ENCODE measurements at places on chromosomes 7 and 10. TPM values are rescaled to one million over a fixed set of nuclear protein-coding genes. Genes with fewer than 3 reads are reported as not detected.

- no peak for DNase-seq
These were observed 4.2 kb downstream of the AUTS2 start for GRCh38 chr7:69602522-69602921.

GRCh38 chr7:36653008-36653662, 71.2 kb downstream of the AOAH start:
- DNase-seq: no peak

- DNase-seq: no peak
These were observed 244.8 kb upstream of the NFE2L3 start for GRCh38 chr7:25907214-25907613.

- DNase-seq: no peak
These were observed 25.9 kb downstream of the TBXAS1 start for GRCh38 chr7:139854803-139855497.

DNA sequence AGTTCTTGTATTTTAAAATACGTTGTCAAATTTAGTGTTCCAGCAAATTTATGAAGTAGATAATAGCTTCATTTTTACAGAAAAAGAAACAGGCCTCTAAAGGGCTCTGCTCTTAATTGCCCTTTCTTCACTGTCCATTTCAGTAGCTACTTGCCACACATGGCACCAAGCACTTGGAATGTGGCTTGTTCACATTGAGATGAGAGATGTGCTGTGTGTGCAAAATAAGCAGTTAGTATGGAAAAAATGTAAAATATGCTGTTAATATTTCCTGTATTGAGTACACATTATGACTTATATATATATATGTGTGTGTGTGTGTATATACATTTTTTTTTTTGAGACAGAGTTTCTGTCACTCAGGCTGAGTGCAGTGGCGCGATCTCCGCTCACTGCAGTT, 19.5 kb downstream of the RBM33 start:
- DNase-seq: no peak

DNA sequence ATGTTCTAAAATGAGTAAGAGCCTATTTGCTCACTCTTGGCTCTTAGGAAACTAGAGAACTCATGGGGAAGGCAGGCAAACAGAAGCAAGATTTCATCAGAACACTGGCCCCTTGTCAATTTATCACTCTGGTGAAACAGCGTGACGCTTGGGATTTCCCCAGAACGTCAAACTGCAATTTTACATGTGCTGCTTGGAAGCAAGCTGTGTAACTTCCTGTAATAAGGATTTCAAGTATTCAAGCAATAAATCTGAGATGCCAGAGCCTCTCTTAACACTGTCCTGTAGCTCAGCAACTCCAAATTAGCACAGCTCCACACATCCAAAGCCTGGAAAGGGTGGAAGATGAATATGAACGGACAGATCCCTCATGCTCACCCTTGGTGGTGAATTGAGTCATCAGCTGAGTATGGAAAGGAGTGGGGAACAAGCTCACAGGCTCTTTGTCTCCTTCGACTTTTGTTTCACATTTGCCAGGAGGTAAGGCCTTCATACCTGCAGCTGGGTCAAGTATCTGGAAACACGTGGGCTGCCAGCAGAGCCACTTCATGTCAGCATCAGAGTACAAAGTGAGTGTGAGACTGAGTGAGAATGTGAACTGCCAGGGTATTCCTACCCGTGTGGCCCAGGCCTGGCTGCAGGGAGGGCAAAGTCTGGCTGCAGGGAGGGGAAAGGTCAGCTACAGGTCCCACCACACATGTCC, 140.4 kb upstream of the NAMPT start:
- DNase-seq: peak; percentile 30

GRCh38 chr7:147539685-147540084, 1050.9 kb upstream of the C7orf33 start:
- no peak for DNase-seq

DNA sequence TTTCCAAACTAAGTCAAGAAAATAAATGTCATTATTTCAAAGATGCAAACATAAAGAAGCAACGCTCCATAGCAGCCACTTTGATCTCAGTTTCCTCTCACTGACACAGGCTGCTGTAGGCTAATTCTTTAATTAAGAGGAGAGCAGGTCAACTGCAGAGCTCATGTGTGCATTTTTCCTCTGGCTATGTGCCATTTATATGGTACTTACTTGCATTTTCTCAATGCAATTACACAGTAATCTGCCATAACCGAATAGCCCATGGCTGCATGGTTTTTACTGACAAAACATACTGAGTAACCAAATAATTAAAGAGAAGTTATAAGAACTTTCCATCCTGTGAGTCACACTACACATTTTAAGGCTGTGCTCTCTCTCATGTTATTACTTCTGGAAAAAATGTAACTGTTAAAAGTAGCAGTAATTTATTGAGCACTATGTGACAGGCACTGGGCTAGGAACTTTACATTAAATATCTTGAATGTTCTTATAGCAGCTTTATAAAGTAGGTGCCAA, 122.0 kb downstream of the ELAPOR2 start:
- no peak for DNase-seq

DNA sequence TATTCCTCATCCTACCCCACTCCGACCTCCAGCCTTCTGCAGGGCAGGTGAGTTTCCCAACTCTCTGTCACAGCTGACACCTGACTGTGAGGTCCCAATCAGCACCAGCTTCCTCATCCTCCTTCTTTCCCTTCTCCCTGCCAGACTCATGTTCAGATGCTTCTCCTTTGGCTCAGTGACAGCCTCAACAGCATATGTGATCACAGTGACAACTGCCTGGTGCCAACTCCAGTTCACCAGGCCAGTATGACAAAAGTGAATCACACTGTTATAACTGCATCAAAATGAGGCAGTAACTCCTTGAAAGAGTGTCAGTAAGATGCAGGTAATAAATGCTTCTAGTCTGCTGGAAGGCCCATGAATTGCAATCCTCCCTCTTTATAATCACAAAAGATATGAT, 46.8 kb upstream of the NFE2L3 start:
- no peak for DNase-seq

- no peak for DNase-seq
These were observed 347.3 kb upstream of the NPVF start for GRCh38 chr7:25575634-25576033.

Gene CAPZA2
- 61.7 TPM for total RNA-seq

Gene LDB3
- total RNA-seq: not detected

Gene EPHA1
- 54.3 TPM for total RNA-seq

Gene OPN4
- not detected for total RNA-seq

Data from HT-29 (cell line).